ENCODE measurements at places on chromosomes 16 and 17.
A peak's percentile ranks its signal among the peaks of the same experiment; 100 is the strongest.

DNA sequence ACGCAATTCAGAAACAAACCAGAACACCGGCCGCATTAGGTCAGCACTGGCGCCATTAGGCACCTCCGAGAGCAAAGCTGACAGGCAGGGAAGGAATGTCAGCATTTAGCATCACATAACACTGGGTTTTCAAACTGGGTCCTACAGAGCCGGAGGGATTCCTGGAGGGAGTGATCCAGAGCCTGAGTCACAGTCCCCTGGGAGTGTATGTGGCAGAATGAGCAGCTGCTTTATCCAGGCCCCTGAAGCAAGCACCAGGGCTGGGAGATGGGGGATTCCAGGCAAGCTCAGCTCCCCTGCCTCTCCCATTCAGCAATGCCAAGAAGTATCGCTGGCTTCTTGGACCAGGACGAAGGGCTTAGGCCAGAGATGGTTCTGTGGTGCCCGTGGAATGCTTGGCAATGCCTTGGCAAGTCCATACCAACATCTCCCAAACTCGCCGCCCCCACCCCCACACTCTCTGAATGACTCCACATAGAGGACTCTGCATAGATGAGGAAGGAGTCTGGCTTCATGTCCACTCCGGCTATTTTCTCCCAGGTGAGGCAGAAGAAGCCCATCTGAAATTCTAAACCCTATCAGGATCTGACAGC lies 20.4 kb downstream of the GAS7 start:
- no peak for DNase-seq

- no peak for DNase-seq
These were observed 443.0 kb upstream of the CCL2 start for GRCh38 chr17:33811984-33812577.

GRCh38 chr17:81939881-81940385 lies 2.8 kb upstream of the PYCR1 start:
- peak; percentile 49 for DNase-seq

- no peak for DNase-seq
These were observed 23.1 kb downstream of the LGALS9 start for GRCh38 chr17:27654136-27654535.

GRCh38 chr16:86089334-86089900 lies 190.5 kb downstream of the IRF8 start:
- DNase-seq = no peak
